Renal cortical epithelial cell (primary cell): ENCODE measurements at places on chromosomes 2 and 18. TPM values are rescaled to one million over a fixed set of nuclear protein-coding genes. Genes with fewer than 3 reads are reported as not detected.
A peak's percentile ranks its signal among the peaks of the same experiment; 100 is the strongest.

DNA sequence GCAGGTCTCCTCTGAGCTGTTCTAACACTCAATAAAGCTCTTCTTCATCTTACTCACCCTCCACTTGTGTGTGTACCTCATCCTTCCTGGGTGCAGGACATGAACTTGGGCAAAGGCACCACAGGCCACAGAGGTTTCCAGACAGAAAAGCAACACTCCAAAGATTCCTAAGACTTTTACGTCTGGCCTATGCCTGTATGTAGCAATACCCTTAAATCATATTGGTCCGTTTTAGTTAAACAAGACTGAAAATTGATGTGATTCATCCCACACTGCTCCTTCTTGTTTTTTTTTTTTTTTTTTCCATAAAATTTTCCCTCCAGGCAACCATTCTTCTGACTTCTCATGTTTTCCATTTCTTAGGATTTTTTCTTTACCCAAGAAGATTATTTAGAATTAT lies 404.3 kb downstream of the PID1 start:
- DNase-seq: no peak

DNA sequence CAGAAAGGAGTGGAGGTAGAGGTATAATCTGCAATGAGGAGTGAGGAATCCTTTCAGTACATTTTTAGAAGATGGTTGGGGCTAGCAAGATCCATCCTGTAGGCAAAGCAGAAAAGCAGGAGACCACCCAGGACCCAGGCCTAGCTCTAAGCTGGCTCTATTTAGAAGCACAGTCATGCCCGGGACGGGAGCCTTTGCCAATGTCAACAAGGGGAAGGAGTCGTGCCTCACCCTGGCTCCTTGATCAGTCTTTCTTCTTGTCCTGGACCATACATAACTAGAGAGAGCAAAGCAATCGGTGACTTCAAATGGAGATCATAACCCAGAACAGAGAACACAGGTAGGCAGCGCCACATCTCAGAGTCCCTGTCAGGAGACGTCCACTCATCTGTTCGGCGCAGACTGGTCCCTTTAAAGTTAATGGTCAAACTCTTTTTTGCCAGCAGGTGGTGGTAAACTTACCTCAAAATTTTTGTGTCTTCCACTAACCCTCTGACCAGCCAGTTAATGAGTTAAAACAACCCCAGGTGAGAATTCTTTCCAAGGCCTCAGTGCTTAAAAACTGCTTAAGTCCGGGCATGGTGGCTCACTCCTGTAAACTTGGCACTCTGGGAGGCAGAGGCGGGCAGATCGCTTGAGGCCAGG lies 8.0 kb downstream of the MC5R start:
- DNase-seq: no peak

GRCh38 chr2:177599956-177600355 lies 207.4 kb downstream of the AGPS start:
- no peak for DNase-seq

GRCh38 chr18:78092901-78093300 lies 843.3 kb downstream of the GALR1 start:
- no peak for DNase-seq

DNA sequence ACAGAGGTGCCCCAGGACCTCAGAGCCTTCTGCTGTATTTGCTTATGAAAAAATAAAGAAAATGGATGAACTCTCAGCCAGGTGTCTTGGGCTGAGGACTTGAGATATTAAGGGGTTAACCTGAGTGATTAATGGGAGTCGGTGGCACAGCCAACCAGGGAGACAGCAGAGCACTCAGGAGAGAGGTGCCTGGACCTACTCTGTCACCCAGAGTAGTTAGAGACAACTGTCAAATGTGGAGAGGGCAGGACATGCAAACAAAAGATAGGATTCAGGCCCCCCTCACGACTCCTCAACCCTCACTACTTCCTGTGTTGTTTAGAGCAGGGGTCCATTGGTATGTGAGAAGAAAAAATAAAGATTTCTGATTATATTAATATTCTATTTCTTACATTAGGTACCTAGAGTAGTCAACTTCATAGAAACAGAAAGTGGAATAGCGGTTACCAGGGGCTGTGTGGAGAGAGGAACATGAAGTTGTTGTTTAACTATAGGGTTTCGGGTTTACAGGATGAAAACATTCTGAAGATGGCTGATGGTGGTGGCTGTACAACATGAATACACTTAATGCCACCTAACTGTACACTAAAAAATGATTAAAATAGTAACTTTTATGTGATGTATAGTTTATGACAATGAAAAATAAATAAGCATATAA lies 28.6 kb upstream of the CETN1 start:
- no peak for DNase-seq

DNA sequence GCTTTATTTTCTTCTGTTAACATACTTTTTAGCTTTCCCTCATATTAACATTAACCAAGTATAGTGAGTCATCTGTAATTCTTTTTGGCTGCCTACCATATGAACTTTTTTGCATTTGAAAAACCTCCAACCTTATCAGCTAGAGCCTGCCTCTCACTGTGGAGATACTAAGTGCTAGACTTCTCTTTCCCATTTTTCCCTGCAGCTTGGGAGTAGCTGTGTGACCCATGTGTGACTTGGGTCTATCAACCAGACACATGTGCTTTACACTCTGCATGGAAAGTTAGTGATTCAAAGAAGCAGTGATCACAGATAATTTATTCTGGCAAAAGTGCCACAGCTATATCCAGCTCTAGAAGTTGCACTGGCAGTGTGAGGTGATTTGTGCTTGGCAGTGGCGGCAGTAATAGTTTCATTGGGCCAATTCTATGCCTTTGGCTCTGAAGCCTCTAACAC lies 36.3 kb downstream of the PREPL start:
- peak; percentile 87 for DNase-seq

GRCh38 chr2:79960519-79960918 lies 344.0 kb downstream of the LRRTM1 start:
- DNase-seq: peak; percentile 71

GRCh38 chr2:66929632-66930338 lies 467.3 kb upstream of the ETAA1 start:
- DNase-seq: peak; percentile 68

DNA sequence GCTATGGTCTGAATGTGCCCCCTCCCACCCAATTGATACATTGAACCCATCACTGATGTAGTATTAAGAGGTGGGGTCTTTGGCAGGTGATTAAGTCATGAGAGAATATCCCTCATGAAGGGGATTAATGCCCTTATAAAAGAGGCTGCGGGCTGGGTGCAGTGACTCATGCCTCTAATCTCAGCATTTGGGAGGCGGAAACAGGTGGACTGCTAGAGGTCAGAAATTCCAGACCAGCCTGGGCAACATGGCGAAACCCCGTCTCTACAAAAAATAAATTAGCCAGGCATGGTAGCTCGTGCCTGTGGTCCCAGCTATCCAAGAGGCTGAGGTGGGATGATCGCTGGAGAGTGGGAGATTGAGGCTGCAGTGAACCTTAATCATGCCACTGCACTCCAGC lies 14.3 kb downstream of the POLR2D start:
- DNase-seq: no peak

DNA sequence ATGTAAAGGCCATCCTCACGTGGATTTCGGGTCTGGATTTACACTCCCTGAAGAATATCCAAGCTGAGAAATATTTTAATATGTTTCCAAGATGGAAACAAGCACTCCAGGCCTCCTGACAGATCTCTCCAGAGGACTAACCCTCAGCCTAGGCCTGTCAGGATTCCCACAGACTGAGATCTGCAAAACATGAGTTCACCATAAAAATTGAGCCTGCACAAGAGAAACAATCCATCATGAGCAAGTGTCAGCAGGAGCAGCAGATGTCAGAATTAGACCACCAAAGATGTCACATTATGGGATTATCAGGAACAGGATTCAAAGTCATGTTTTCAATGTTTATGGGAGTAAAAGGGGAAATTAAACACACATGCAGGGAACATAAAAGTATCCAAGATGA lies 191.3 kb downstream of the TFCP2L1 start:
- DNase-seq: no peak

- no peak for DNase-seq
These were observed 36.0 kb downstream of the SLC66A2 start for GRCh38 chr18:79915161-79916127.

Gene ALPI
- not detected in 2 replicates for total RNA-seq

Gene LRRTM1
- total RNA-seq: not detected in 2 replicates

- DNase-seq: peak; percentile 88
These were observed 62.5 kb downstream of the CDH2 start for GRCh38 chr18:28114472-28114871.

DNA sequence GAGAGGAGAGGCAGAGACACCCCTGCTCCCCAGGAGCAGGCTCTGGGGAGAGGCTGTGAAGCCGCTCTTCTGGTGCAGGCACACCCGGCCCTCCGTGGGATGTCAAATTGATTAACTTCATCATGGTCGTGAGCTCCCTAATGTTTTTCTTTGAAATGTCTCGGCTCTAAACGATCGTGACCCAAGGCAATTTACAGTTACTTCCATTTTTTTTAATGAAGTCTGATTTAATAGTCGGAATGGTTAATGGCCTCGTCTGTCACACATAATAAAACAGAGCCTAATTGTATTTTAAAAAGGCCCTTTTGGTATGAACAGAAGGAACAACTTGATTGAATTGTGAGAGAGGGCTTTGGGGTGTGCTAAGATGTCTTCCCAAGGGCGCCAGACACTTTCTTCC lies 130.2 kb downstream of the SMAD2 start:
- DNase-seq: no peak

DNA sequence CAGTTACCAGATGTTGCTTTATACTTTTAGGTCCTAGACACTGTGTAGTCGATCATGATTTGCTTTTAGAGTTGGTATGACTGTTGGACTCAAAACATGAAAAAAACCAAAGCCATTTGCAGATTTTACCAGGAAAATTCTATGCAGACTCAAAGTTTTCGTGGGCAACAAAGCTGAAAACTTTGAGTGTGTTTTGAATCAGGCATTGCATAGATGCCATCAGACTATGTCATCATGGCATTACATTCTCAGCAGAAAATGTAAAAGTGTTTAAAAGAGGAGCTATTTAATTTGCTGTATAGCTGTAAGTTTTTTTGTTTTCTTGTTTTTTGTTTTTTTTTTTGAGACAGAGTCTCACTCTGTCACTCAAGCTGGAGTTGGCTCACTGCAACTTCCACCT lies 43.5 kb upstream of the ELAC1 start:
- DNase-seq: no peak

- no peak for DNase-seq
These were observed 223.6 kb upstream of the AGAP1 start for GRCh38 chr2:235270291-235270690.

DNA sequence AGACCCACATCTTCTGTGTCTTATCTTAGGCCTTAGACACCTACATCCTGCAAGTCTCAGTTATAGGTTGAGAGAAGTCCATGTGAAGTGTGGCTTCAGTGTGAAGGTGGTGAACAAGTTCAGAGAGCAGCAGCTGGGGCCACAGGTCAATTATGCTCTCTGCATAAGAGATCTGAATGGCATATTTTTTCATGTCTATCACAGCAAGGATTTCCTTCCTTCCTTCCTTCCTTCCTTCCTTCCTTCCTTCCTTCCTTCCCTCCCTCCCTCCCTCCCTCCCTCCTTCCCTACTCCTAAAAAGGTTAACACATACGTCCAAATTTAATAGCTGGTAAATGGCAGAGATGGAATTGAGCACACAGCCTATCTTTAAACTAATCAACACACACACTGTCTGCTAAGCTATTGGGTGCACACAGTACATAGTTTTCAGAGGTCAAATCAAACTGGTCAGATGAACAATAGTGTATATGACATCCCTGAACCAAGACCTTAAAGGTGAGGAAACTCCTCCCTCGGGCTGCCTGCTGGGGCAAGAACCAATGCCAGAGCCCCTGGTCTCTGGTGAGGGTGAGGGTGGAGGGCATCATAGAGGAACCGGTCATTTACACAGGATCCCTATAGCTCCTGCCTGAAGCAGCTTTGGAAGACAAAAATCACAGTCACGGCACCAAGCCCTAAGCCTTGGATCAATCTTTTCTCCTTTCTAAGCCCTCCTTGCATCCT lies 240.9 kb downstream of the ICOS start:
- DNase-seq: no peak

DNA sequence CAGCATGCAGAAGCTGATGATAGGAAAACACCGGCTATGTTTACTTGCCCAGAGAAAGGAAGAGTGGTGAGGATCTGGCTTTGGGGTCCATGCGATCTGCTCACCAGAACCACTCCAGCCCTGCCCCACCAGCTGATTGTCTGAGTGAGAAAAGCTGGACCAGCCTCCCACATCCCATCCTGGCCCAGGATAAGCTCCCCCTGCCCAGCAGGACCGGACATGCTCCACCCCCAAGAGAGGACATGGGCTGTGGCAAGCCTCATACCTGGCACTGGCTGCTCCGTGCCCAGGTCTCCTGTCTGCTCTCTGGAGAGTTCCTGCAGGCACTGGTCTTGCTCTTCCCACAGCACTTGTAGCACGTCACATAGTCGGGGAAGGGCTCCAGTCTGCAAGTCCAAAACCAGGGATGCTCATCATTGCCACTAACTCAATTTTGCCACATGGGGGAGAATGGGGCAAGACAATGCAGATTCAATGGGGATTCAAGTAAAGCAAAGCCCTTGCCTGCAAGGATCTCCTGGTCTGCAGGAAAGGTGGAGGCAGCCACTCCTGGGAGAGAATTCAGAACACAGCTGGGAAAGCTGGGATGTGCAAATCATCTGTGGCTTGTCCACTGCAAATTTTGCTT lies 30.0 kb downstream of the SCTR start:
- no peak for DNase-seq

- DNase-seq: no peak
These were observed 124.2 kb downstream of the PXDN start for GRCh38 chr2:1620081-1620480.

Gene ASB18
- total RNA-seq: not detected in 2 replicates

Gene CDH7
- total RNA-seq: not detected in 2 replicates

DNA sequence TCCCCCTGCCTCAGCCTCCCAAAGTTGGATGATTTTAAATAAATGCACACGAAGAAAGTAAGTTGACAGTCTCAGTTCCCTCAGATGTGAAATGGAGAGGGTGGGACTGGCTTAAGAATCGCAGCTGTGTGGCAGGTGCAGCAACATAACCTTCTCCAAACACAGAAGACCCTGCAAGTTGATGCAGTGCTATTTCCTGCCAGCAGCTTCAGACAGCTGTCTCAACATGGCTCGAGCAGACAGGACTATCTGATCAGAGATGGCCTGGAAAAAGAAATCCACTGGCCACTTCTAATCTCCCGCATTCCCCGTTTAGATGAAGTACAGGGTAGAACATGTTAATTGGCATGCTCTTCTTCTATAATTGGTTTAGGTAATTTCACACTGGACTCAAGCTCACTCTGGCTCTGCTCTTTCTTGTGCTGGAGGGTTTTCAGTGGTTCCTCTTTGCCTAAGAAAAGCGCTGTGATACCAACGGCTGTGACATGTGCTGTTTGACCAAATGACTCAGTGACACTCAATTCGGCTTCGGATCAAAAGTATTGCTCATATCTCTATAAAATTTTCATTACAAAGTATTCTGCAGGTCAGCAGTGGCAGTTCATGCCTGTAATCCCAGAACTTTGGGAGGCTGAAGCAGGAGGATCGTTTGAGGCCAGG lies 40.2 kb downstream of the MYOM1 start:
- DNase-seq: no peak
